Activated CD4-positive, alpha-beta T cell treated with anti-CD3 and anti-CD28 coated beads for 1 hour (primary cell): ENCODE measurements at places on chromosomes 16 and 17.

DNA sequence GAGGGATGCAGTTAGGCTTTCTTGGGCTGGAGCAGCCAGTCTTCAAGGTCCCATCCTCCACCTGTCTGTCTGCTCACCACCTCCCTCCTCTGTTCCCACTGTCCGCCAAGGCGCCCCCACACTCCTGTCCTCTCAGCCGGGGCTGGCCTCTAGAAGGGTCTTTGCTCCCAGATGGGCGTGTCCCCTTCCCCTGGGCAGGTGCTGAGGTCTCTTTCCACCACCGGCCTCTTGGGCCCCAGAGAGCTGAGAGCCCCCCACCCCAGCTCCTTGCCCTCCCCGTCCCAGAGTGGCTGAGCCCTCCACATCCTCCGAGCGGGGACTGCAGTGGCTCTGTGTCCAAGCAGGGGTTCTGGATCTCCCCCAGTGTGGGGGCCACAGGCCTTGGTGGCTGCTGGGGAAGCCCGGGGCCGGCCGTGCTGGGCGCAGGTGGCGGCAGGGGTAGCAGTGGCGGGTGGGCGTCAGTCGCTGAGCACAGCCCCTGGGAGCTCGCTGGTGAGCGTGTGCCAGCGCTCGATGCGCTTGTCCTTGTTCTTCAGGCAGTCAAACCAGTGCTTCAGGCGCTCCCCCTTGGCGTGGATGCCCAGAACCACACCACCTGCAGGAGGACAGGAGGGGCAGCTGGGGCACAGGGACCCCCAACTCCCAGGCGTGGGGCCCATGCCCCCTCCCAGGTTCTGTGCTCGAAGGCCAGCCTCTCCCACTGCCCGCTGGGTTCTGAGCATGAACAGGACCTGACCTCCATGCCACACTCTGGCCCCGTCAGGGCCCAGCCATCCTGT, 9.8 kb downstream of the SCGB1C2 start:
- no peak for DNase-seq

DNA sequence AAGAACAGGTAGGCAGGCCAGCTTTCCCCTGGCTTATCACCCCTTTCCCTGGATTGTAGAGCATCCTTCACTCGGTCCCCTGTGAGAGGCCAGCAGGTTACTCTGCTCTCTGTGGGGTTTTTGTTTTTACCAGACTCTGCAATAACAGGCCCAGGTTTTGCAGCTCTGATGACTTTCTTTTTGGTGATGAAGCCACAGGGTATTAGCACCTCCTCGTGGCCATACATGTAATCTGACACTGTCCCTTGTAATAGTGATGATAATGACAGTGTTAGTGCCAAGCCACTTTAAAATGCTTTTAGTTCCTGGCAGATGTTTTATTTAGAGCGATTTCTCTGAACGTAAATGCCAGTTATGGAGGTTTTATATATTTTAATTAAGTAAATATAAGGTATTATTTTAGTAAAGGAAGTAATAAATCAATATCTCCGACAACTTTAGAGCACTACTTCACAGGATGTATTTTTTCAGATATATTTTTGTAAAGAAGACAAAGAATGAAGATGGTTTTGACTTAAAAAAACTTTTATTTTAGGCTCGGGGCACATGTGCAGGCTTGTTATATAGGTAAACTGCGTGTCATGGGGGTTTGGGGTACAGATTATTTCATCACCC, 38.0 kb upstream of the CPHXL start:
- DNase-seq, result peak; percentile 19

DNA sequence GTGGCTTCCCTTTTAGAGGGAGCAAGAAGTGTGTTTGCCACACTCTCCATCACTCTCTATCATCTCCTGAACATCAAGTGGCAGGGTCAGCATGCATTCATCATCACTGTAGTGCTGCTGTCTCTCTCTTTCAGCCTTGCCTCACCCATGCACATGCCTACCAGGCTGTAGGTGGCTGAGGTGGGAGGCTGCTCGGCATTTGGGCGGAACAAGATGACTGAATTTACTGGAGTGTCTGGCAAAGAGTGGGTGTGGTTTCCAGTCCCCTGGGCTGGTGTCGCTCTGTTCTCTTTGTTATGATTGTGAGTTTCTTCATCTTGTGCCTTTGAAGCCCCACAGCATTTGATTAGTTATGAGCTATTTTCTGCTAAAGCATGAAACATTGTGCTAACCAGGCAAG, 541.9 kb upstream of the EEF2KMT start:
- no peak for DNase-seq

DNA sequence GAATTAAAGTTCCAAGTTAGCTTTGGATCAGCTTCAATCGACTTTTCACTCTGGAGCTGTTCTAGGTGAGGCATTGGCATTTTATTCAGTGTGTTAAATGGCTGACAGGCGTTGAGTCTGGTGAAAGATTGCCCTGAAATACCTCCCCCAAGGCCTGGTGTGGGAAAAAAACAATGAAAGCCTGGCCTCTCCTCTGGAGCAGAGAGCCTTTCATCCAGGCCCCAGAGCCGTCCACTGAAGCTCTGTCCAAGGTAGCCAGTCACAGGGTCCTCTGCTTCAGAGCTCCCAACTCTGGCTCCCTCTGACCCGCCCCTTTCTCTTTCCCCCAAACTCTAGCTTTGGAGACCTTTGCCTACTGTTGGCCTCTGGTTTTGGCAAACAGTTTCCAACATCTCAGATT, 123.6 kb upstream of the CRHR1 start:
- no peak for DNase-seq

- no peak for DNase-seq
These were observed 868 bp downstream of the MED13 start for GRCh38 chr17:62064029-62064790.

DNA sequence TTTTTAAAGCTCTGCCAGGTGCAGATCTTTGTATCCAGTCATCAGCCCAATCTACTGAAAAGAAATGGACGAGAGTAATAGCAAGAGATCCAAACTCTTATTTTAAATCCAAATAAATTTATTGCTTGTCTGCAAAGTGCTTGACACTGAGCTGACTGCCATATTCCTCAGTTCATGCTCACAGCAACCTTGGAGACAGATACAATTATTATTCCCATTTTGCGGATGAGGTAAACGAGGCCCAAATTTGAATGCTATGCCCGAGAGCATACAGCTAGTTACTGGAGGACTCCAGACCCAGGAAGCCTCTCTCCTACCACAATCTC, 620 bp downstream of the NOB1 start:
- DNase-seq, result no peak

DNA sequence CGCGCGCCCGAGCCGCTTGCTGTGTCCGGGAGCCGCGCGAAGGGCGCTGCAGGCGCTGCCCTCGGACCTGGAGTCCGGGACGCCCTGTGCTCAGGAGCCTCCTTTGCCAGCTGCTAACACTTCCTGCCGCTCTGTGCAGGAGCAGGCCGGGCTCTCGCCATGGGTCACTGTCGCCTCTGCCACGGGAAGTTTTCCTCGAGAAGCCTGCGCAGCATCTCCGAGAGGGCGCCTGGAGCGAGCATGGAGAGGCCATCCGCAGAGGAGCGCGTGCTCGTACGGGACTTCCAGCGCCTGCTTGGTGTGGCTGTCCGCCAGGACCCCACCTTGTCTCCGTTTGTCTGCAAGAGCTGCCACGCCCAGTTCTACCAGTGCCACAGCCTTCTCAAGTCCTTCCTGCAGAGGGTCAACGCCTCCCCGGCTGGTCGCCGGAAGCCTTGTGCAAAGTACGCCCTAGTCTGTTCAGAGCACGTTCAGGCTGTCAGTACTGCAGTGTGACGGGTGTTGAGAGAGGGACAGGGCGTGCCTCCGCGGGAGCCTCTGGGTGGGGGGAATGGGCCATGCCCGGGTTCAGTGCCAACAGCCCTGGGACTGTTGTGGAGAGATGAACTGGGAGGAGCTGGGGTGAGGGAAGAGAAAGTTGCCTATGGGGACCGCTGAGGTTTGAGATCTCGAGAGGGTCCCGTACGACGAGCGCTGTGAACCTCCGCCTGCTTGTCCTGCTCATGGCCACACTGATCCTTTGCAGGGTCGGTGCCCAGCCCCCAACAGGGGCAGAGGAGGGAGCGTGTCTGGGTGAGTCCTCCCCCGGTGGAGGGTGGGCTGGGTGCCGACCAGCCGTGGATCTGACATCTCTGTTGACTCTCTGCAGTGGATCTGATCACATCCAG, 1.3 kb downstream of the ZNF276 start:
- DNase-seq, result peak; percentile 49

- DNase-seq, result no peak
These were observed 54.3 kb downstream of the KPNA2 start for GRCh38 chr17:68089881-68090280.

DNA sequence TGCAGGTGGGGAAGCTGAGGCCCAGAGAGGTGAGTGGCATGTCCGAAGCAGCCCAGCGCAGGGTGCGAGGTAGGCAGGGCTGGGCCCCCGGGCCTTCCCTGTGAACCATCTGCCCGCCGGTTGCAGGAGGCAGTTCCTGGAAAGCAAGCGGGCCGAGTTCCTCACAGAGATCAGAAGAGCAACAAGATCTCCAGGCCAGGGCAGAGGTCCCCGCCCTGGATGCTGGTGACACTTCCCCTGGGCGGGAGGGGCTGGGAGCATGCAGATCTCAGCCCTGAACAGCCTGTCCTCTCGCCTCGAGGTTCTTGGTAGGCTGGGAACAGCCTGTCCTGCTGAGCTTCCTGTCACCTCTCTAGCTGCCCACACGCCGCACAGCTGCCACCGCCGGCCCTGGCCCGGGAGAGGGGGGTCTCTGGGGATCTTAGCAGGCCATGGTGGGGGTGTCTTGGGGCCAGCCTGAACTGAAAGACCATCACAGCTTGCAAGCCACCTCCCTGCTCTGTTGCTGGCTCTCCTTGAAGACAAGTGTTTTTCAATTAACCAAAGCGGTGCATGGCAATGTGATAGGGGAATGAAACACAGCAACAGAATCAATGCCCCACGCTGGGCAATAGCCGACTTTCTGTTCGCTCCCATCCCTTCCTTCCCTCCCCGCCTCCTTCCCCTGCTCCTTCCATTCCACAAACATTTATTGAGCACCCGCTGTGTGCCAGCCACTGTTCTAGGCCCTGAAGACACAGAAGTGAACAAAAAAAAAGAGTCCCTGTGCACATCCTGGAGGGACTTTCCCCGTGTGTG, 31.7 kb downstream of the SOCS1 start:
- peak; percentile 24 for DNase-seq

- no peak for DNase-seq
These were observed 62.2 kb downstream of the NXN start for GRCh38 chr17:917391-917811.

DNA sequence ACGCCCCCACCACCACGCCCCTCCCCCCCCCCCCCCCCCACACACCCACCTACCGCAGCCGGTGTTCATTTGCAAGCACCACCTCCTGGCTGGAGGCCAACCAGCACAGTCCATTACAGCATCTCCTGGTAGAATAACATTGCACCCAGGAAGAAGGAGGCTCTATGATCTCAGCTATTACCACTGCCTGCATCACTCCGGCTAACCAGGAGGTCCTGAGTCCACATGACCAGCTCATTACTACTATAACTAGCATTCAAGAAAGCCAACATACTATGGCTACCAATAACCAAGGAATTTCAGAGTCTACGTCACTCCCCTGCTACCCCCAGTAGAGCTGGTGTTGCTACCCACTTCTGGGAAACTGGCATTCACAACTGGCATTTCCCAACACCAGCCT, 81.1 kb upstream of the ALOX12 start:
- no peak for DNase-seq

- peak; percentile 69 for DNase-seq
These were observed 22.7 kb downstream of the CYTH1 start for GRCh38 chr17:78759203-78759968.

- no peak for DNase-seq
These were observed 10.8 kb downstream of the KCTD5 start for GRCh38 chr16:2692948-2693651.

DNA sequence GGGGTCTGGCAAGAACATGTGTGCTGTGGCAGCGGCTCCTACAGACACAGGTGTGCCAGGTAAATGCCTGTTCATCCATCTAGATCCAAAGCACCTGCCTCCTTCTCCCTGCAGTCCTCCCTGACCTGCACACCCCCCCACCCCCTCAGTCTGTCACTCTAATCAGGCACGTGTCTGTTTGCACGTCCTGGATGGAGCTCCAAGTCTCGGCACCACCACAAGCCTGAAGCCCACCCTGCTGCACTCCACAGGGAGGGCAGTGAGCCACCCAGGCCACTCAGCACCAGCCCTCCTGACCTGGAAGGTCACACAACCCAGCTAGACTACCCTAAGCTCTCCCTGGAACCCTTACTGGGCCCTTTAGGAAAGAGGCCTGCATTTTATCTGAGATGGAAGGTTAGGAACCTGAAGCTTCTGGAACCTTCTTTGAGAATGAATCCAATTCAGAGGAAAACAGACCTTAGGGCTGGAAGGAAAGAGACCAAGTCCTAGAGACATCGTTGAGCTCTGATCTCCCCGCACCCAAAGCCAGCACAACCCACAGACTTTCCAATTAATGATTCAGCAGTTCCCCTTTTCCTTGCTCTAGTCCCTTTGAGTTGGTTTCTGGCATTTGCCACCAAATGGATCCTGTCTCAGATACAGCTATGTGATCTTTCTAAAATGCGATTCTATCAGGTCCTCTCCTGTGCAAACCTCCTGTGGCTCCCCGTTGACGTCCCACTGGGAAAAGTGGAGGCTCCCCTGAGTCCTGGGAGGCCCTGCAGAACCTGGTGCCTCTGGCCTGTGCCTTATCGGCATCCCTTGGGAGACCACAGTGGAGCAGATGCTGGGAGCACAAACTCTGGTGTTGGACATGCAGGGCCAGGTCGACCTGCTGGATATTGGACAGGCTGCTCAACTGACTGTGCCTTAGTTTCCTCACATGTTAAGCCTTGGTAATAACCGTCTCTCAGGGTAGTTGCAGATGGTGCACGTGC, 67.9 kb downstream of the PRMT7 start:
- no peak for DNase-seq

- DNase-seq, result no peak
These were observed 5.8 kb upstream of the ALDH3A1 start for GRCh38 chr17:19753661-19754463.

DNA sequence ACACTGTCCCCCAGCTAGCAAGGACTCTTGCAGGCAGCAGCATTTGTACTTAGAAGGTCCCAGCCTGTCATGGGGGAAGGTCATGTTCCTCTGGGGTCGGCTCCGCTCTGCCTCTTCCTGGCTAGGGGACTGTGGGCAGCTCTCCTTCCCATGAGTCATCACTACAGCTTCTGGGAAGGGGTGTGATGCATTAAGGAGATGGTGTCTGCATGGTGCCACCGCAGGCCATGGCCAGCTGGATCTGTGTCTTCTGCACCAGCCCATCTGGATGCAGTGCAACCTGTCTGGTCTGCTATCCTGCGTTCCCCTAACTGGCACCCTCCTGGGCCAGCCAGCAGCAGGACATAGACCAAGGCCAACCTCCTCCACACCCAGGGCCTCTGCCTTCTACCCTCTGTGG, 6.3 kb downstream of the STARD3 start:
- no peak for DNase-seq

GRCh38 chr17:53449324-53449723, 373.4 kb upstream of the KIF2B start:
- no peak for DNase-seq
